ENCODE measurements at places on chromosomes 16 and 17.

- DNase-seq: peak; percentile 91
Observed at GRCh38 chr17:82205720-82206508, 6.7 kb downstream of the CCDC57 start.

- DNase-seq: peak; percentile 46
Observed at GRCh38 chr17:80474231-80474960, 2.0 kb downstream of the NPTX1 start.

DNA sequence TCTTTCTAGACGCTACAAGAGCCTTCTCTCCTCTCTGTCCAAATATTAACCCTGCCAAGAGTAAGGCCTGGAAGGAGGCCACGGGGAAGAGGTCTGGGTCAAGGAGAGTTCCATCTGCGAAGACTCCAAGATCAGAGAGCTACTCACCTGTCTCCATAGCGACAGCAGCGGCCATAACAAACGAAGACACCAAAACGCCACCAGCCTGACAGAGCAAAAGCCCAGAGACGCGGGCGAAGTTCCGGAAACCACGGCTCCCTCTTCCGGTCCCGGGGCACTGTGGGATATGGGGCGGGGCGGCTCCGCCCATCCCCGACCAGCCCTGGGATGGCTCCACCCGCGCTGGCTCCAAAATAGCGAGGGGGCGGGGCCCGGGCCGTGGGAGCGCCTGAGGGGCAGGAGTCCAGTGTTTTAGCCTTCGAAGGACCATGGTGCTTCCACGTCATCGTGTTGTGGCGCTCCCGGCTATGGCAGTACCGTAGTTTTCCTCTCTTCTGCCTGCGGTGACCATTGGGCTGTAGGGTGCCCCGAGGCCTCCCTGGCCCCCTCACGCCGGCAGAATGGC is at the start of the genes C17orf100 and MED31:
Gene C17orf100 (plus strand): TSS at position 409 of the 565 bp plus-strand sequence. CDS start 152 bp downstream, at position 561.
Gene MED31 (minus strand): TSS at position 252 of the 565 bp plus-strand sequence. CDS start 77 bp downstream, at position 175.
- peak; percentile 95 for DNase-seq

GRCh38 chr17:72441909-72442308 is 321.1 kb downstream of the SOX9 start:
- DNase-seq: no peak

GRCh38 chr17:60901806-60902205 is 224.2 kb downstream of the BCAS3 start:
- no peak for DNase-seq
